Activated CD8-positive, alpha-beta T cell treated with anti-CD3 and anti-CD28 coated beads, Interleukin-2, amount 10 ng/mL, durations not matched to agents 7 days and 5 days (primary cell): ENCODE measurements at places on chromosomes 7 and 10. TPM values are rescaled to one million over a fixed set of nuclear protein-coding genes. Genes with fewer than 3 reads are reported as not detected.

DNA sequence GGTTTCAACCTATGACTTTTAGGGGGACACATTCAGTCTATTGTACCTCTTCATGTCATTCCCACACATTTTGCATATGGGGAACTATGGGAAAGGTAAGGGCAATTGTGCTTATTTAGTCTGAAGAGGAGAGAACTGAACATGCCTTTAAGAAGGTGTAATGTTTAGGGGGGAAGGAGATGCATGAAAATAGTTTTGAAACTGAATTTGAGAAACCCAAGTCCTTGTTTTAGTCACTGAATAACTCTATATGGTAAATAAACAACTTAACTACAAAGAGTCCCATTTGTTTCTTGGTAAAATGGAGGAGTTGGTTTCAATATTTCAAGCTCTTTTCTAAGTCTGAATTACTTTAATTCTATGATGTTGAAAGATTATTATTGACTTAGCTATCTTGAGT, 166.1 kb downstream of the DNAJB9 start:
- no peaks in the 10 kb centered on the region for H3K27me3 ChIP-seq
- no peak overlapping the region for H3K27ac ChIP-seq
- no peaks in the 10 kb centered on the region for H3K4me1 ChIP-seq
- H3K36me3 ChIP-seq: no peaks in the 10 kb centered on the region

DNA sequence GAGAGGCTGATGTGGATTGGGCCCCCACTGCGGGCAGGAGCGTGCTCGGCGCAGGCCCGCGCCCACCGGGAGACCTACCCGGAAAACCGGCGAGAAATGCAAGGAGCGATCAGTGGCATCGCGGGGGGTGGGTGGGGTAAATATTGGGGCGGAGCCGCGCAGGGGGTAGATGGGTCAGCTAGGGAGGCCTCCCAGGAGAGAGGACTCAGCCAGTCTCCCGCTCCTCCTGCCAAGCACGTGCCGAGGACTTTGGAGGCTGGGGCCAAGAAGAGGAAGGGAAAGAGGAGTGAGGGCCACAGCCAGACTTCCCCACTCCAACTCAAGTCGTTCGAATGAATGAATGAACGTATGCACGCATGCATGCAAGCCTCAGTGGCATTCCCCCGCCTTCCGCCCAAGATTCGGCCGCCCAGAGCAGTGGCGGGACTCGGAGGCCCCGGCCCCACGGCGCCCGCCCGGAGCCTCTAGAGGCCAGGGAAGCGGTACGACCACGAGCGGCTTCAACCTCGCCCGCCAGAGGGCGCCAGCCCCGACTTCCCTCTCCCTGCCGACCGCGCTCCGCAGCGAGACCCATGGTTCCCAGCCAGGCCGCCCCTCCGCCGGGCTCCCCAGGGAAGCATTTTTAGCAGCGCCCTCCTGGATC, 3.6 kb downstream of the NPM3 start:
- peaks cover 18% of the 10 kb centered on the region for H3K36me3 ChIP-seq
- H3K4me1 ChIP-seq: peaks cover 58% of the 10 kb centered on the region
- peak; percentile 87 for DNase-seq
- peak overlapping the region; percentile 60 for H3K27ac ChIP-seq

- no peak overlapping the region for H3K4me3 ChIP-seq
- no peaks in the 10 kb centered on the region for H3K36me3 ChIP-seq
- no peak for DNase-seq
- peaks cover 25% of the 10 kb centered on the region for H3K27me3 ChIP-seq
- no peak overlapping the region for H3K27ac ChIP-seq
Observed at GRCh38 chr10:132010483-132010882, 28.8 kb upstream of the BNIP3 start.

DNA sequence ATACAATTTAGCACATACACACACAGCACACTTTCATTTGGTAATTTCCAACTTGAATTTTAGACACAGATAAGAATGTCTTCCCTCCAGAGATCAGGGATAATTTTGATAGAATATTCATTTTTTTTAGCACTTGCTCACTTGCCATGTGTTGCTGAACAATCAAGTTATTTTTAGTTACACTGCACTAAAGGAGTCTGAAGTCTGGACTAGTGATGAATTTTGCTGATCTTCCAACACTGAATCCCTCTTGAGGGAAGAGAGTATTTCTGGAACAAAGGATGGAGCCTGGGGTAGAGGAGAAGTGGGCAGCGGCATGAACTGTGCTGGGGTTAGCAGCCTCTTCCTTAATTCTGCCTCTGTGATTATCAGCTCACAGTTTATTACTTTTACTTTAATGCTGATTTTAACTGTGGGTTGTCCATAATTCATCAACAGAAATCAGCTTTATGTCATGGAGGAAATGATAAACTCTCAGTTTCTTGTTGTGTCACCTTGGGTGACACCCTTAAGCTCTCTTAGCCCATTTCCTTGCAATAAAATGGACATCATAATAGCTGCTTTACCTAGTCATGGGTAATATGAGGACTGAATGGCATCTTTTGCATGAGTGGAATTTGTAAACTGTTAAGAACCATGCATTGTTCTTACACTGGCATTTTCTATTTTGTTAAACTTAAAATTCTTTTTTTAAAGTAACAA, 32.1 kb downstream of the SGPL1 start:
- peaks cover 7% of the 10 kb centered on the region for H3K36me3 ChIP-seq
- no peaks in the 10 kb centered on the region for H3K27me3 ChIP-seq
- H3K4me3 ChIP-seq: no peak overlapping the region
- DNase-seq: no peak
- no peak overlapping the region for H3K27ac ChIP-seq
- peaks cover 5% of the 10 kb centered on the region for H3K4me1 ChIP-seq

- no peak for DNase-seq
- H3K27ac ChIP-seq: no peak overlapping the region
- no peaks in the 10 kb centered on the region for H3K36me3 ChIP-seq
- no peaks in the 10 kb centered on the region for H3K27me3 ChIP-seq
- no peak overlapping the region for H3K4me3 ChIP-seq
- H3K4me1 ChIP-seq: no peaks in the 10 kb centered on the region
Observed at GRCh38 chr10:128625926-128626325, 499.7 kb upstream of the MKI67 start.

- no peak for DNase-seq
- H3K36me3 ChIP-seq: no peaks in the 10 kb centered on the region
- no peak overlapping the region for H3K4me3 ChIP-seq
- H3K4me1 ChIP-seq: no peaks in the 10 kb centered on the region
Observed at GRCh38 chr10:121065330-121065729, 214.2 kb downstream of the WDR11 start.

DNA sequence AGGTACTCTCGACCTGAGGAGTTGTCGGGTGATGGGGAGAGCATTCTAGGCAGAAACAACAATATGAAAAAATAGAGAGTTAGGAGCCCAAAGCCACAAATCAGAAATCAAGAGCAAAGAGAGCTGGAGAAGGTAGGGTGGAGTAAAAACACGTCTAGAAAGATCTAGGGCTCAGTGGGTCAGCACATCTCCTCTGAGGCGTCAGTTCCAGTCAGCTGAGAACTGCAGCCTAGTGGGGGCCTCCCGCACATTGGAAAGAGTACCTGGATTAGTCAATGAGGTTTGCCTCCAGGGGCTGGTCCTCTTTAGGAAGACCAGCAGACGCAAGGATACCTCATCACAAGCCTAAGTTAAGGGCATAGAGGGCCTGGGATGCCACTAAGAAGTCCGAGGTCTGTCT, 113.2 kb upstream of the LANCL2 start:
- H3K4me1 ChIP-seq: peaks cover 12% of the 10 kb centered on the region
- no peak overlapping the region for H3K27ac ChIP-seq
- DNase-seq: no peak
- H3K27me3 ChIP-seq: peaks cover 40% of the 10 kb centered on the region
- H3K36me3 ChIP-seq: no peaks in the 10 kb centered on the region
- H3K4me3 ChIP-seq: no peak overlapping the region

- no peaks in the 10 kb centered on the region for H3K4me1 ChIP-seq
- no peak overlapping the region for H3K27ac ChIP-seq
- H3K4me3 ChIP-seq: no peak overlapping the region
- H3K27me3 ChIP-seq: no peaks in the 10 kb centered on the region
- H3K36me3 ChIP-seq: peaks cover 2% of the 10 kb centered on the region
- DNase-seq: no peak
Observed at GRCh38 chr7:112292162-112292561, 85.7 kb downstream of the ZNF277 start.

DNA sequence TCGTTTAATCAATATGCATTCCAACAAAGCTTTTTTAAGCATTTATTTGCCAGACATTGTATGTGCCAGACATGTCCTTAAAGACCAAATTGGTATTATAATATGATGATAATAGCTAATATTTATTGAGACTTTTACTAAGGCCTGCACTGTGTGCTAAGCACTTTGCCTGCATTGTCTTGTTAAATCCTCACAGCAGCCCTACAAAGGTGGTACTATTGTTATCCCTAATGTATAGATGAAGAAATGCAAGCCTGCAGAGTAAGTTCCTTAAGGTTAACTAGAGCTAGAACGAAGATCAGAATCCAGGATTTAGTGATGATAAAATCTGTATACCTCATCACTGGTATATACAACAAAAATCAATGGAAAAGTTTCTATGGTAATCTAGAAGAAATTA, 5.3 kb upstream of the CAPZA2 start:
- H3K4me3 ChIP-seq: no peak overlapping the region
- DNase-seq: no peak
- H3K36me3 ChIP-seq: no peaks in the 10 kb centered on the region
- peaks cover 15% of the 10 kb centered on the region for H3K4me1 ChIP-seq

The PAX2 gene
- total RNA-seq: not detected

DNA sequence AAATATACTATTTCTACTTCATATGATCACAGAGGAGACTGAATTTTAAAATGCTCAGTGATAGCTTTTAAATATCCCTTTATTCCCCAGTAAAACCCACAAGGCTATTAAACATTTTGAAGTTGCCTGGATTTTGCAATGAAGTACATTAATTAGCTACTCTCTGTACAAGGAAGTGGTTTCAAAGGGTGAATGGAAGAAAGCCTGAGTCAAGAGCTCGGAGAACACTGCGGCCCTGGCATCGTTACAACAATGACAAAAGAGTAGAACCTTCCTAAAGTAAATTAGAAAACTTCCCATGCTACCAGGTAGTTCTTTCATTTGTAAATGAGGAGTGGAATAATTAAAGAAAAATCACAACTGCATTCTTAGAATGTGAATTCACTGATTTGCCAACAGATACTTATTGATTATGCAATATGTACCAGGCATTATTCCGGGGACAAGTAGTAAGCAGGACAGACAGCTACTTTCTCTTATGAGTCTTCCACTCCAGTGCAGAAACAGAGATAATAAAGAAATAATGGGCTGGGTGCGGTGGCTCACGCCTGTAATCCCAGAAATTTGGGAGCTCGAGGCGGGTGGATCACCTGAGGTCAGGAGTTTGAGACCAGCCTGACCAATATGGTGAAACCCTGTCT, 63.0 kb downstream of the ZNF22 start:
- H3K36me3 ChIP-seq: no peaks in the 10 kb centered on the region
- no peak overlapping the region for H3K4me3 ChIP-seq
- H3K4me1 ChIP-seq: no peaks in the 10 kb centered on the region
- DNase-seq: no peak

GRCh38 chr10:49118430-49119074, 3.2 kb upstream of the VSTM4 start:
- H3K27ac ChIP-seq: no peak overlapping the region
- H3K36me3 ChIP-seq: no peaks in the 10 kb centered on the region
- H3K4me1 ChIP-seq: peaks cover 8% of the 10 kb centered on the region
- no peak for DNase-seq
- no peak overlapping the region for H3K4me3 ChIP-seq

DNA sequence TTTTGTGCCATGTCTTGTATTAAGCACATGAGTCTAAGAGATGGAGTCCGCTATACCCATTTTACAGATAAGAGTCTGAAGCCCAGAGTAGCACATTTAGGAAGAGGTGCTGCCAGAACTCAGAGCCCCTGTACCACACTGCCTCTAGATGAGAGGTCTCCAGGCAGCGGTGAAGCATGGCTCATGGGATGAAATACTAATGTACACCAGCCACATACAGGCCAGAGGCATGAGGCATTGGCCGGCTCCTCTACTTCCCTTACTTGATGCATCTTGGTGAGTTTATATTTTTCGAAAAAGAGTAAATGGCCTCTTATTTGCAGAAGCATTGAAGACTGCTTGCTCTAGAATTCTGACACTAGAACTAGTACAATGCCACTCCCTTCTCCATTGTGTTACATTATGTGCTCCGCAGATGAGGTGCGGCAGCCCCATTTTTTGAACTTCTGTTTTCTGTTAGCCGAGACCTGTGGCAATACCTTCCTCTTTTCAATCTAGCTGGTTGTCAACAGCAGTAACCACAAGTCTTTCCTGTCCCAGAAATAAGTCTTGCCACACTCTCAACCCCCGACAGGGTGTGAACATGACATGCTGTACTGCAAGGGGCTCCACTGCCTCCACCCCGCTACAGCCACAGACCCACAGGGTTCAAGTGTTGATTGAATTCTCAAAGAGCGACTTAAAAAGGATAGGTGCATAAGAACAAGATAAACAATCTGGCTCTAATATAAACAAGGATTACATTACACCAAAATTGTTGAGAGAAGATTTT, 145.3 kb downstream of the CELF2 start:
- H3K27me3 ChIP-seq: no peaks in the 10 kb centered on the region
- peak overlapping the region; percentile 96 for H3K27ac ChIP-seq
- H3K36me3 ChIP-seq: peaks cover 27% of the 10 kb centered on the region
- H3K4me1 ChIP-seq: peaks cover 50% of the 10 kb centered on the region
- peak; percentile 91 for DNase-seq

- H3K36me3 ChIP-seq: no peaks in the 10 kb centered on the region
- DNase-seq: no peak
- H3K4me1 ChIP-seq: peaks cover 3% of the 10 kb centered on the region
- peaks cover 6% of the 10 kb centered on the region for H3K27me3 ChIP-seq
- H3K4me3 ChIP-seq: no peak overlapping the region
- H3K27ac ChIP-seq: no peak overlapping the region
Observed at GRCh38 chr7:17674166-17674942, 265.9 kb downstream of the SNX13 start.

- H3K4me1 ChIP-seq: peaks cover 20% of the 10 kb centered on the region
- no peak overlapping the region for H3K4me3 ChIP-seq
- no peaks in the 10 kb centered on the region for H3K27me3 ChIP-seq
- DNase-seq: no peak
- H3K27ac ChIP-seq: no peak overlapping the region
- H3K36me3 ChIP-seq: no peaks in the 10 kb centered on the region
Observed at GRCh38 chr7:105861224-105861623, 15.2 kb downstream of the ATXN7L1 start.

The ZPBP gene
- not detected for total RNA-seq

GRCh38 chr10:121595806-121596688, 2.2 kb downstream of the FGFR2 start:
- H3K4me1 ChIP-seq: peaks cover 5% of the 10 kb centered on the region
- H3K27ac ChIP-seq: no peak overlapping the region
- no peak overlapping the region for H3K4me3 ChIP-seq

The TRDMT1 gene
- 11.6 TPM for total RNA-seq

GRCh38 chr10:80870282-80870681, 332.6 kb downstream of the SH2D4B start:
- no peaks in the 10 kb centered on the region for H3K4me1 ChIP-seq
- DNase-seq: no peak
- H3K4me3 ChIP-seq: no peak overlapping the region
- no peaks in the 10 kb centered on the region for H3K27me3 ChIP-seq
- no peaks in the 10 kb centered on the region for H3K36me3 ChIP-seq

The ANXA8L1 gene
- not detected for total RNA-seq

The PDE6C gene
- total RNA-seq: not detected

The CPA4 gene
- not detected for total RNA-seq
